ENCODE measurements at places on chromosomes 2 and 18. TPM values are rescaled to one million over a fixed set of nuclear protein-coding genes. Genes with fewer than 3 reads are reported as not detected.
A peak's percentile ranks its signal among the peaks of the same experiment; 100 is the strongest.

Gene RASGRP3
- 13.5 TPM for total RNA-seq

Gene PLCD4
- 0.91 TPM for total RNA-seq

Gene ANAPC1
- 50.6 TPM for total RNA-seq

Gene TUBB8B
- total RNA-seq: not detected

Gene IL1RN
- total RNA-seq: 0.68 TPM

DNA sequence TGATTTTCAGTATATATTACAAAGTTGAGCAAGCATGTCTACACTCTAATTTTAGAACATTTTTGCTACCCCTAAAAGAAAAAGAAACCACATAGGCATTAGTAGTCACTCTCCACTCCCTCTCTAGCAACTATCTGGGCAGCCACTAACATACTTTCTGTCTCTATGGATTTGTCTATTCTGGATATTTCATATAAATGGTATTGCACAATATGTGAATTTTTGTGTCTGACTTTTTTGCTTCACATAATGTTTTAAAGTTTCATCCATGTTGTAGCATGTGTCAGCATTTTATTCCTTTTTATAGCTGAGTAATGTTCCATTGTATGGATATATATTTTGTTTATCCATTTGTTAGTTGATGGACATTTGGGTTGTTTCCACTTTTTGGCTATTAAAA lies 232.5 kb upstream of the CTAGE1 start:
- no peak for DNase-seq

DNA sequence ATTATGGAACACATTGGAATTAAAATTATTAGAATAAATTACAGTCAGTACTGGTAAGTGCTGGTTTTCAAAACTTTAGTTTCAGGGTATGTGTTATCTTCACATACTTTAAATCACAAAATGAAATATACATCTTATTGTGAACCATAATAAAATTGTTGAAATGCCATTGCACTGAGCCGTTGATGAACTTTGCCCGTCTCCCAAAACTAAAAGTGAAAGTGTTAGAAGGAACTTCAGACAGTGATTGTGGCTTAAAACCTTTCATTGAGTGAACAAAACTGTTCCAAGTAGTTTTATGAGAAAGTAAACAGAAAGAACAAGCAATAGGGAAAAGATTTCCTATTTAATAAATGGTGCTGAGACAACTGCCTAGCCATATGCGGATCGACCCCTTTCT lies 811.6 kb downstream of the PLCL1 start:
- no peak for DNase-seq

- no peak for DNase-seq
Observed at GRCh38 chr2:197677483-197677882, 2.1 kb upstream of the RFTN2 start.

GRCh38 chr2:190404487-190404886 lies 3.7 kb upstream of the MFSD6 start:
- no peak for DNase-seq

GRCh38 chr18:76464281-76465259 lies 30.5 kb downstream of the ZNF516 start:
- DNase-seq: no peak

- no peak for DNase-seq
Observed at GRCh38 chr18:57211776-57212175, 64.9 kb downstream of the BOD1L2 start.

DNA sequence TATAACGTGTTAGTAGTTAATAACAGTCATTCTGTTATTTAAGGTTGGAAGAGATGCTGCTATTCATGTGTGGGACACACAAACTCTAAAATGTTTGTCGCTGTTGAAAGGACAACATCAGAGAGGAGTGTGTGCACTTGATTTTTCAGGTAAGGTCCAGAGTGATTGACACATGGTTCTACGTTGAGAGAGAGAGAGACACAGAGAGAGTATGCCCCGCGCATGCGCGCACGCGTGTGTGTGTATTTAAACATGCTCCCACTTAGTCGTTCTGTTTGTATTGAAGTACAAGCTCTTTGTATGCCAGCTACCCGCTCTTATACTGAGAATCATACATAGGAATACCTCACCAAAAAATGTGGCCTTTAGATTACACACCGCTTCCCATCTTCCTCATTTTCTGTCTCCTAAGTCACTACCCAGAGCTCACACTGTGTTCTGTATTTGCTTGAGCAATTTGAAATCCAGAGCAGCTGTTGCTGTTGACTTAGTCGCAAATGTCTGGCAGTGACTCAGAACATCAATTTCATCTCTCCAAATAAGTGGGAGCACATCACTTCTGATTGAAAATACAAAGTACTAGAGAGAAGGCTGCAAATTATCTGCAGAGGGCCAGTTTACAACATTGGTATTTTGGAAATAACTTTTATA lies 148.1 kb downstream of the EML6 start:
- DNase-seq: no peak

- DNase-seq: peak; percentile 52
Observed at GRCh38 chr2:64865073-64865830, 123.9 kb upstream of the SLC1A4 start.

All from T-helper 17 cell (primary cell).